ENCODE measurements at places on chromosomes 3 and 15. TPM values are rescaled to one million over a fixed set of nuclear protein-coding genes. Genes with fewer than 3 reads are reported as not detected.

Gene ZNF502
- total RNA-seq = 2.3 TPM

Gene SEMA7A
- 4.6 TPM for total RNA-seq

Gene PLCD1
- total RNA-seq = 30.1 TPM

Gene OTOL1
- not detected for total RNA-seq

Gene ZNF620
- total RNA-seq = 6.4 TPM

Gene RTP1
- not detected for total RNA-seq

Gene GRK7
- total RNA-seq = not detected

Gene SCG5
- total RNA-seq = 0.65 TPM

GRCh38 chr15:78671626-78672211 is 30.7 kb upstream of the CHRNB4 start:
- H3K4me1 ChIP-seq = peaks cover 8% of the 10 kb centered on the region
- no peaks in the 10 kb centered on the region for H3K36me3 ChIP-seq
- H3K4me3 ChIP-seq = no peak overlapping the region
- no peak for DNase-seq
- no peaks in the 10 kb centered on the region for H3K27me3 ChIP-seq

- H3K27me3 ChIP-seq = no peaks in the 10 kb centered on the region
- no peak for DNase-seq
- H3K4me1 ChIP-seq = no peaks in the 10 kb centered on the region
- no peak overlapping the region for H3K27ac ChIP-seq
Observed at GRCh38 chr3:62798000-62798399, 77.2 kb downstream of the CADPS start.

- H3K4me1 ChIP-seq = peaks cover 7% of the 10 kb centered on the region
- peaks cover 61% of the 10 kb centered on the region for H3K27me3 ChIP-seq
- H3K27ac ChIP-seq = no peak overlapping the region
- no peaks in the 10 kb centered on the region for H3K36me3 ChIP-seq
- H3K4me3 ChIP-seq = no peak overlapping the region
Observed at GRCh38 chr15:77821188-77821958, 188.7 kb upstream of the LINGO1 start.

GRCh38 chr3:177932750-177933660 is 603.2 kb upstream of the KCNMB2 start:
- no peaks in the 10 kb centered on the region for H3K36me3 ChIP-seq
- no peaks in the 10 kb centered on the region for H3K4me1 ChIP-seq
- H3K4me3 ChIP-seq = no peak overlapping the region
- no peak for DNase-seq
- H3K27me3 ChIP-seq = no peaks in the 10 kb centered on the region

- DNase-seq = no peak
- H3K36me3 ChIP-seq = peaks cover 61% of the 10 kb centered on the region
- H3K4me1 ChIP-seq = peaks cover 20% of the 10 kb centered on the region
- H3K4me3 ChIP-seq = peak overlapping the region; percentile 89
- peak overlapping the region; percentile 93 for H3K27ac ChIP-seq
Observed at GRCh38 chr15:101276501-101277037, 716 bp downstream of the SELENOS start.

GRCh38 chr15:44084171-44084570 is 110.9 kb downstream of the FRMD5 start:
- no peak overlapping the region for H3K4me3 ChIP-seq
- no peaks in the 10 kb centered on the region for H3K4me1 ChIP-seq
- no peaks in the 10 kb centered on the region for H3K36me3 ChIP-seq
- DNase-seq = no peak
- H3K27ac ChIP-seq = no peak overlapping the region

GRCh38 chr3:156341831-156342416 is 213.0 kb downstream of the SSR3 start:
- no peak for DNase-seq
- H3K36me3 ChIP-seq = no peaks in the 10 kb centered on the region
- no peaks in the 10 kb centered on the region for H3K27me3 ChIP-seq
- H3K27ac ChIP-seq = no peak overlapping the region
- no peaks in the 10 kb centered on the region for H3K4me1 ChIP-seq

DNA sequence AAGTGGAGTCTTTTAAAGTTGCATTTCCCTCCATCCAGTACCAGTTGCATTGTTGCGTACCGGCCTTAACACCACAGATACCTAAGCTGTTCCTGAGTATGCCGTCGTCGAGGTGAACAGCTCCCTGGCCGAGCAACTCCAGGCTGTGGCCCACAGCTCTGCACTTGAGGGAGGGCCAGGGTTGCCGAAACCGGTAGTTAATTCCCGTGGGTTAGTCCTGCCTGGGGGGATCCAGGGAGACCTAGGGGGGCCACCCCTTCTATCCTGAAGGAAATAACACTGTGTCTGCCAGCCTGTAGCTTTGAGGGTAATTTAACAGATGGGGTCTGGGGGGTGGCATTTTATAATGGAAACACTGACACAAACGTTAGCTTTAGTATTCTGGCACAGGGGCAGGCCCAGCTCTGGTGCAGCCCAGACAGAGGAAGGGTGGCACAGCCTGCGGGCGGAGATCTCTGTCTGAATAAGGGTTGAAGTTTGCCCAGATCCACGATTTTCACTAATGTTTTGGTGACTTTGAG is 60.8 kb downstream of the RGMA start:
- H3K27me3 ChIP-seq = no peaks in the 10 kb centered on the region
- peak overlapping the region; percentile 80 for H3K27ac ChIP-seq
- no peak overlapping the region for H3K4me3 ChIP-seq
- H3K36me3 ChIP-seq = peaks cover 44% of the 10 kb centered on the region
- H3K4me1 ChIP-seq = peaks cover 60% of the 10 kb centered on the region

DNA sequence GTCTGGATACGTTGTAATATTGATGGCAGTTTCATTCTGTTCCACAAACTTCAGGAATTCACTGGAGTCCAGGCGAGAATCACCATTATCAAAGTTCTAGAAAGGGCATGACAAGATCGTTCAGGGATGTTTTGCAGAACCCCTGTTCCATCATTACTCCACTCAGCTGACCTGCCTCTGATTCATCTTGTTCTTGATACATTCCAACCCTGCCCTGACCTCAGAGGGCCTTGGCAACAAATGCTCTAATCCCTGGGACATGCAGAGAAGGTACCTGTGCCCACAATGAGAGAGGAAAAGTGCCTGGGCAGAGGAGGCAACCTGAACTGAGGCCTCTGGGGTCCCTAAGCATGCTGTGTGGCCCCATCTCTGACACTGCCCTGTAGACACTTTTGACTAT is 45.9 kb downstream of the FSTL1 start:
- DNase-seq = no peak
- H3K27ac ChIP-seq = no peak overlapping the region
- no peak overlapping the region for H3K4me3 ChIP-seq
- H3K27me3 ChIP-seq = no peaks in the 10 kb centered on the region

DNA sequence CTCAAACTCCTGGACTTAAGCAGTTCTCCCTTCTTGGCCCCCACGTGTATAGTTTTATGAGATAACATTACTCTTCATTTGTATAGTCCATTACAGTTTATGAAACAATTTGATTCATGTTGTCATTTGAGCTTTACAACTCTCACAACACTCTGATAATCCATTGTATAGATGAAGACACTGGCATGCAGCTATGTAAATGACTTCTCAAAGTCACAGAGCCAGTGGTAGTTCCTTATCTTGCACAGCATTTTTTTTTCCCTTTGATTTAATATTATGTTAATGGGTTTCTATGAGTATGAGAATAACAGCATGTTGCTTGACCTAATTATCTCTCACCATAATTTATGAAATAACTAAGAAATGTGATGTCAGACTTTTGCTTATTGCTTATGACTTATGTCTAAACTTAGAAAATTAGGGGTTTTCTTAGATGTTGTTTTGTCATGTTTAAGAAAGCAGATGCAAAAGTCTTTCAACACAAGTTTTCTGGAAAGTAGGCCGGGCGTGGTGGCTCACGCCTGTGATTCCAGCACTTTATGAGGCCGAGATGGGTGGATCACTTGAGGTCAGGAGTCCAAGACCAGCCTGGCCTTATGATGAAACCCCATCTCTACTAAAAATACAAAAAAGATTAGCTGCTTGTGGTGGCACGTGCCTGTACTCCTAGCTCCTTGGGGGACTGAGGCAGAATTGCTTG is 13.3 kb downstream of the VPS8 start:
- H3K27me3 ChIP-seq = no peaks in the 10 kb centered on the region
- H3K4me3 ChIP-seq = no peak overlapping the region
- H3K4me1 ChIP-seq = no peaks in the 10 kb centered on the region
- no peak overlapping the region for H3K27ac ChIP-seq
- no peak for DNase-seq

DNA sequence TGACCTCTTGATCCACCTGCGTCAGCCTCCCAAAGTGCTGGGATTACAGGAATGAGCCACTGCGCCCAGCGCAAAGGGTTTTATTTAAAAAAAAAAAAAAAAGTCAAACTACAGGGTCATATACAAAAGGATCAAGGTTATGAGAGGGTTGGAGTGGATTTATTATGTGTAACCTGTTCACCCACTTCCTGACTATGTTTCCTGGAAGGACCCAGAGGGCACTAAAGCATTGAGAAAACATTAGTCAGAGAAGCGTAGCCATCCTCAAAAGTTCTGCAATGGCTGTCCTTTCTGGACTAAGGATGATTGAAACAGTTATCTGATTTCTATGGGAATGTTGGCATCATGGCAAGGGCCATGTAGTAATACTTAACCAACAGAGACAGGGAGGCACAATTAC is 7.3 kb upstream of the SCAPER start:
- H3K27ac ChIP-seq = no peak overlapping the region
- H3K27me3 ChIP-seq = no peaks in the 10 kb centered on the region
- H3K4me1 ChIP-seq = no peaks in the 10 kb centered on the region
- no peak for DNase-seq

- H3K4me3 ChIP-seq = no peak overlapping the region
- H3K4me1 ChIP-seq = peaks cover 17% of the 10 kb centered on the region
- no peak overlapping the region for H3K27ac ChIP-seq
- no peaks in the 10 kb centered on the region for H3K36me3 ChIP-seq
- H3K27me3 ChIP-seq = peaks cover 34% of the 10 kb centered on the region
- DNase-seq = no peak
Observed at GRCh38 chr3:127137113-127137512, 55.8 kb upstream of the PRR23E start.

DNA sequence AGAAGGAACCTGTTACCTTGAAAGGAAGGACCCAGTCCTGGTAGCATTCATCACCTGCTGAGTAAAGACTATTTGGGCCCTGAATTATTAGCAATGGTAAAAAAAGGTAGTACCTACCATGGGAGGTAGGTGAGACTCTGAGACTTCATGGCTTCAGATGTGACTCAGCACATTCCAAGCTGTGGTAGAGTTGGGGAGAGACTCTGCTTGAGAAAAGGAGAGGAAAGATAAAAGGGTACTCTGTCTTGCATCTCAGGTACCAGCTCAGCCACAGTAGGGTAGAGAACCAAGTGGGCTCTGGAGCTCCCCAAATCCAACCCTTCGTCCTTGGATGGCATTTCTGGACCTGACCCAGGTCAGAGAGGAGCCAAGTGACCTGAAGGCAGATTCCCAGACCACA is 430.4 kb downstream of the TBL1XR1 start:
- no peak for DNase-seq
- H3K27me3 ChIP-seq = no peaks in the 10 kb centered on the region
- no peak overlapping the region for H3K4me3 ChIP-seq
- H3K27ac ChIP-seq = no peak overlapping the region
- H3K4me1 ChIP-seq = no peaks in the 10 kb centered on the region

GRCh38 chr3:31402117-31402516 is 130.6 kb upstream of the STT3B start:
- no peak overlapping the region for H3K27ac ChIP-seq
- H3K36me3 ChIP-seq = no peaks in the 10 kb centered on the region
- no peak for DNase-seq
- no peaks in the 10 kb centered on the region for H3K4me1 ChIP-seq
- H3K27me3 ChIP-seq = no peaks in the 10 kb centered on the region
- H3K4me3 ChIP-seq = no peak overlapping the region

DNA sequence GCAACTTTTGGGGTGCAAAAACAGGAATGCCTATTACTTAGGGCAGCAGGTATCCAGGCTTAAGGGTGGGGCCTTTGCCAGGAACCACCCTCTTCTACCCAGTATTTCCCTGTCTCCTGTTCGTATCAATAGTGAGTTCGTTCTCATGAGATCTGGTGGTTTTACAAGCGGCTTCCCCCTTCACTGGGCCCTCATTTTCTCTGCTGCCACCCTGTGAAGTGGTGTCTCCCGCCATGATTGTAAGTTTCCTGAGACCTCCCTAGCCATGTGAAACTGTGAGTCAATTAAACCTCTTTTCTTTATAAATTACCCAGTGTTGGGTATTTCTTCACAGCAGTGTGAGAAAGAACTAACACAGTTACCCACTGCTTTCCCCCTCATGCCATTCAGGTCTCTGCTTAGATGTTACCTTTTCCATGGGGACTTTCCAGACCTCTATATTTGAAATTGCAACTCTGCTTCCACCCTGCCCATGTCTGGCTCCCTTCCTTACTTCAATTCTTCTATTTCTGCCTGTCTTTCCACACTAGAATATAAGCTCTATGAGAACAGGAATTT is 23.9 kb upstream of the TRA2B start:
- no peak overlapping the region for H3K27ac ChIP-seq
- H3K4me1 ChIP-seq = no peaks in the 10 kb centered on the region
- no peaks in the 10 kb centered on the region for H3K27me3 ChIP-seq
- no peak overlapping the region for H3K4me3 ChIP-seq

GRCh38 chr3:123334056-123334455 is 114.8 kb downstream of the ADCY5 start:
- no peaks in the 10 kb centered on the region for H3K27me3 ChIP-seq
- H3K36me3 ChIP-seq = no peaks in the 10 kb centered on the region
- H3K27ac ChIP-seq = no peak overlapping the region
- DNase-seq = peak; percentile 25
- no peak overlapping the region for H3K4me3 ChIP-seq
- no peaks in the 10 kb centered on the region for H3K4me1 ChIP-seq

DNA sequence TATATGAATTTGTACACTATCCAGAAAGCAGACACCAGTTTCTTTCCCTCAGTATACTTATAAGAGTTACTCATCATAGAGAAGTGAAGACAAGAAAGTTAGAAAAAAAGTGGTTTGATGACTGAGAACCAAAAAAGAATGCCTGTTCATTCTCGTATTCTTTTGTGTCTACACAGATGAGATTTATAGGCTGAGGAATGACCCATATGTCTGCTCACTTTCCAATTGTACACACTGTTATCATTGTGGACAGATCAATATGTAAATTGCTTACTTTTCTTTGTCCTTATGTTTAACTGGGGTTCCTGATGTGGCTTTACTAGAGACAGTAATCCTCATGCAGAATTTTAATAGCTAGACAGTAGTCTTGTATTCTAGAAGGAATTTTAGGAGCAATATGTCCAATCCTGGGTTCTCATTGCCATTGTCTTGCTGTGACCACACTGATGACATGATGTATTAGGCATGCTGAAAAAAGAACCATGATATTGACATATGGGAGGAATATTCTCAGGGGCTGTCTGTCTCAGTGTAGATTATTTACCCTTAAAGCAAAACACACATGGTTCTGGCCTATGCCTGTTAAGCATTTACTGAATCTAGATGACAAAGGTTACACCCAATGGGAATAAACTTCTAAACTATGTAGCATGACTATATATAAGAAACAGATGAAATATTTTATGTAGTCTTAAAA is 669.7 kb downstream of the ROBO1 start:
- no peaks in the 10 kb centered on the region for H3K36me3 ChIP-seq
- H3K4me1 ChIP-seq = no peaks in the 10 kb centered on the region
- no peak overlapping the region for H3K4me3 ChIP-seq
- DNase-seq = no peak

DNA sequence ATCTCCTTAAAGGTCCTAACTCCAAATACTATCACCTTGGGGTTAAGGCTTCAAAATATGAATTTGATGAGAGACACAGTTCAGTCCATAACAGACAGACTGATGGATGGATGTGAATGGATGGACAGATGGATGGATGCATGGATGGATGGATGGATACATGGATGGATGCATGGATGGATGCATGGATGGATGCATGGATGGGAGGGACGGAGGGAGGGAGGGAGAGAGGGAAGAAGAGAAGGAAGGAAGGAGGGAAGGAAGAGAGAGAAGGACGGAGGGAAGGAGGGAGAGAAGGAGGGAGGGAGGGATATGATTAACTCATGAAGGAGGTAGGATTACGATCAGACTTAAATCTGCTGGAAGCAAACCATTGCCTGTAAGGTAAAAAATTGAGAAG is 192.4 kb downstream of the LRRN1 start:
- H3K27ac ChIP-seq = no peak overlapping the region
- no peaks in the 10 kb centered on the region for H3K4me1 ChIP-seq
- no peaks in the 10 kb centered on the region for H3K36me3 ChIP-seq
